ENCODE measurements at places on chromosomes 5 and 9.

GRCh38 chr9:115632391-115632790 lies 514.4 kb upstream of the TNC start:
- DNase-seq = no peak

GRCh38 chr5:81253875-81254274 lies 20.8 kb downstream of the CKMT2 start:
- no peak for DNase-seq

DNA sequence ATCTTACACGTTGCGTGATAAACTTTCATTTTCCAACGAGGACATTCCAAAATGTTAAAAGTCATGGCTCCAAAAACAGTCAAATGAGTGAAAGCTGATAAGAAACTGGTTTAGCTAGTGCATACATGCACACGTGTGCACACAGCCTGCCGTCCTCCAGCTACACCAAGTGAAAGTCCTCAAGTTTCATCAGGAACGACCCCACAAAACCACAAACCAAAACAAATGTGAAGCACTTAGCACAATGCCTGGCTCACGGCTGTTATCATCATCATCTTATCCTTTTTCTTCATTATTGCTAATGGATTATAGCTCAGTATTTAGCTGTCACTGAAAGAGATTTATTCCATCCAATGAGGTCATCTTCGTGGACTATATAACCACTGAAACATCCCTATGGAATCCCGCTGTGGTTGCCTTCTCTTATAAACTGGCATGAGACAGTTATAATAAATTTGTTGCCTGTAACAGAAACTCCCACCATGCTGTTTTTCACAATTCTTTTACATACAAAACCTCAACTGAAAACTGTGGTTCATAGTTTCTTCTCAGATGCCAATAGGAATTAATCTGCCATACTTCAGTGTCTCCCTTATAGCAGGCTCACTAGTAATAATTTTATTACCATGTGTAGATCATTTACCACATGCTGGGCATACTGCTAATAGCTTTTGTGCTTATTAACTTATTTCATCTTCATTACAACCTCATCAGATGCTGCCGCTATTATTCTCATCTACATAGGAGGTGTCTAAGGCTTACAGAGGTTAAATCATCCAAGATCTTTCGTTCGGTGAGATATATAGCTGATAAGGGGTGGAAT lies 56.1 kb downstream of the SAXO1 start:
- no peak for DNase-seq

DNA sequence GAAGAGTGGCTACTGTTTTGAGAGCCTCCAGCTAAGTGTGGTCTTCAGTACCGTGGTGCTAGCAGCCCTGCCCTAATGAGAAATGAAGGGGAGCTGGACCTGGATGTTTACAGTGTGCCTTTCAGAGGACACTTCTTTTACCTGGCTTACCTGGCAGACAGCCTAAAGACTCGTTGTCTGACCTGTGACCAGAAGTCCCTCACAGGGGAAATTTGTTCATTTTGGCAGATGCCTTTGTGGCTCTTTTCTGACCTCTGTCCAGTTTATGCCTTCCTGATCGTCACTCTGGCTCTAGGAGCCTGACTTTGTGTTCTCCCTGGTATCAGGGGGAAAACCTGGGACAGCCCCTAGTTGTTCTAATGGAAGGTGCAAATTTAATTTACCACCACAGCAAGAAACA lies 475.1 kb downstream of the DMRTA1 start:
- no peak for DNase-seq

DNA sequence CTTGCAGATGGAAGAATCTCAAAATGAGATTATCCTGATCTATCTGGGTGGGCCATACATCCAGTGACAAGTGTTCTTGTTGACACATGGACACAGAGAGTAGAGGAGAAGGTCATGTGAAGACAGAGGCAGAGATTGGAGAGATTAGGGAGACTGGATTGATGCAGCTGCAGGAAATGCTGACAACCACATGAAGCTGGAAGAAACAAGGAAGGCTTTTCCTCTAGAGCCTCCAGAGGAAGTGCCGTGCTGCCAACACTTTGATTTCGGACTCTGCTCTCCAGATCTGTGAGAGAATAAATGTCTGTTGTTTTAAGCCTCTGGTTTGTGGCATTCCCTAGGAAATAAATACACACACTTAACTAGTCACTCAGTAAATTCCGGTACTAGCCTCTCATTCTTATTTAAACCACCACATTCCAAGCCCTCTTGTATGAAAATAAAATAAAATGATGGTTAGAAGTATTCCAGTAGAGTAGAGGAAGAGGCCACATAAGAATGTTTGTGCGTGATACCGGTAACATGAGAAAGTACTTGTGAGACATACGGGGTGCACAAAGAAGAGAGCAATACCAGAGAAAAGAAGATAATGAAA lies 110.9 kb upstream of the DMAC1 start:
- DNase-seq = no peak

DNA sequence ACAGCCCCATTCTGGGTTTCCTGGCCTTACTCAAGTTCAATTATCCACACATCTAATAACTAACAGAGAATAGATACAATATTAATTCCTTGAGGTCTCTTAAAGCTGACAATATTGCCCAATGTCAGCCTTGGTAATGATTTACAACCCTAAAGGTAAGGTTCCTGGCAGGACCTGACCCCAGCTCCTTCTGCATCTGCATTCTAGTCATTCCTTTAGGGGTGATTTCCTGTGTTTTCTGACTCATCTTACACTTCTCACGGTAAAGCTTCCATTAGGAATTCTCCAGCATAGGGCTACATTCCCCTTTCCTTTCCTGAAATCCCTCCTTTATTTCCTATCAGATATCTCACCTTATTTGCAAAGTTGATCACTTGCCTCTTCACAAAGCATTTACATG lies 9.3 kb downstream of the HAVCR1 start:
- no peak for DNase-seq

GRCh38 chr5:169763376-169764017 lies 126.4 kb downstream of the DOCK2 start:
- DNase-seq = no peak

DNA sequence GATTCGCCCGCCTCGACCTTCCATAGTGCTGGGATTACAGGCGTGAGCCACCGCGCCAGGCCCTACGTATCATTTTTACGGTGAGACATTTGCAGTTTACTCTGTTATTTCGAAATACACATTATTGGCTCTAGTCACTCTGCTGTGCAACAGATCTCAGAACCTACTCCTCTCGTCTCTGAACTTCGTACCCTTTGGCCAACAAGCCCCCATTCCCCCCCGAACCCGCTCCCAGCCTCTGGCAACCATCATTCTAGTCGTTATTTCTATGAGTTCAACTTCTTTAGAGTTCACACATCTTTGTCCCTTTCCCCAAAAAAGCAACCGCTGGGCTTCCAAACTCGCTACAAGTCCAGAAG lies 735 bp downstream of the PTGR1 start:
- DNase-seq = no peak

DNA sequence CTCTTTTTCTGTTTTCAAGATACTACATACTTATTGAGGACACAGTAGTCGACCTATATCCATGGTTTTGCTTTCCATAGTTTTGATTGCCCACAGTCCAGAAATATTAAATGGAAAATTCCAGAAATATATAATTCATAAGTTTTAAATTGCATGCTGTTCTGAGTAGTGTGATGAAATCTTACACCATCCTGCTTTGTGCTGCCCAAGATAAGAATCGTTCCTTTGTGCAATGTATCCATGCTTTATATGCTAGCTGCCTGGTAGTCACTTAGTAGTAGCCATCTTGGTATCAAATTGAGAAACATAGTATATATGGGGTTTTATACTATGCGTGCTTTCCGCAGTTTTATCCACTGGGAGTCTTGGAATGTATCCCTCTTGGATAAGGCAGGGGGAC lies 59.0 kb downstream of the CWC27 start:
- no peak for DNase-seq

DNA sequence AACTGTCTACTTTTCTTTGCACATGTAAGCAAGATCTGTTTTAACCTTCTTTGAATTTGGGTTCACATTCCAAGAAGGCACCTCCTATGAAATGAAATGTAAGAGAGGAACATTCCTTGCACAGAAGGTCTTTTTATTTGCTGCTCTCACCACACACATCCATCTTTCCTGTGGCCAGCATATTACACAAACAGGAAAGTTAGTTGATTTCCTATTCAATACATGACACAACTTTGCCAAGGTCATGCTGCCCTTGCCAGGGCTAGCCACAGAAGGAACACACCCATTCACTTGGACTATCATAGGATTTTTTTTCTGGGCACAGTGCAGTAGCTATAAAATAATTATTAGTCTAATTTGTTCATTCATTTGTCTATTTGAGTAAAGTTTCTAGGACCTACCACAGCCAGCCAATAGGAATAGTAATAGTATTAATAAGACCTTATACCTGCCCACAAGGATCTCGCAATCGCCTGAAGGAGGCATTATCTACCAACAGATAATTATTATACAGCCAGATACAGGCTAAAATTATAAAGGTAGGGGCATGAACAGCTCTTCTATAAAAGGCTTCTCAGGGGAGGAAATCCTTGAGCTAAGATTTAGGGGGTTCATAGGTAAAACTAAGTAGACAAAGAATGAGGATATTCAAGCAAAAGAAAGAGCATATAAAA lies 78.1 kb upstream of the NREP start:
- DNase-seq = no peak

- no peak for DNase-seq
These were observed 28.6 kb downstream of the PSIP1 start for GRCh38 chr9:15482146-15482545.

DNA sequence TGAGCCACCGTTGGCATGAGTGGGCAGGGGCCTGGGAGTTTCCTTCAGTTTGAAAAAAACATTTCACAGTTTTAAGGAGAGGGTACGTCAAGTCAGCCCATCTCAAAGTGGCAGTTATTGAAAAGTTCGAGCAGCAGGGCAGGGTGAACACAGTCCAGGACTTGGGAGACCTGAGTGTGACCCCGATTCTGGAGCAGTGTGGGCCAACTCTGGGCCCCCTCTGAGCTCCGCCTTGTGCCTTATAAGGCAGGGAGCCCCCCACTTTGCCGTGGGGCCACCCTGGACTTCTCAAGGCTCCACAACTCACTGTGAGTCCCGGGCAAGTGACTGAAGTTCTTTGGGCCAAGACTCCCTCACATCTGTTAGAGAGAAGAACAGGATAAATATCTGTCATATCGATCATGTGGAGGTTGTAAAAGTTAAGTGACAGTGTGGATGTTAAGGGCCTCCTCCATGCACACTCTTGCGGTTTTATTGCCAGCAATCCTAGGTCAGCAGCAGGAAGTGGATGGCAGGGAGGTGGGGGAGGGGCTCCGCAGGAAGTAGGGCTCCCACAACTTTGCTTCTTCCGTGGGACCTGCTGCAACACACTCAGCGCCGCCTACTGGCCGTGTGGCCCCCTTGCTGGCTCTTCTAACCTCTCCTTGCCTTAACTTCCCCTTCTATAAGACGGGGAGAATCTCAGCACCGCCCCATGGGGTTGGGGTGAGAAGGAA lies 38.4 kb downstream of the HRH2 start:
- DNase-seq = peak; percentile 98

- no peak for DNase-seq
These were observed 4.3 kb downstream of the ARRDC3 start for GRCh38 chr5:91378752-91379211.

DNA sequence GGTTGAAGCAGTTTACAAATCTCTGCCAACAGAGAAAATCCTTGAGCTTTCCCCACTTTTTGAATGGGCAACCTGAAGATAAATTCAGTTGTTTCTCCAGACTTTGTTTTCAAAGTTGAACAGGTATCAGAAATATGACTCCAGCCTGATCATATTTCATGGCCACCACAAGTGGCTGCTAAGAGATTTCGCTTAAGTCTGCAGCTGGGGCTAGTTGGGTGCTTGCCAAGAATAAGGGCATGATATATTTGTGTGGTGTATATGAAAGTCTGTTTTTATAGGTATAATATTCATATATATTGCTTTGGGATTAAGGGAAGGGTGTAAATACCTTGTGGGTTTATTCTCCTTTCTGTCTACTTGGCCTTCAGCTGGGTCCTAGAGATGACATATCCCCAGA lies 168.4 kb upstream of the GDNF start:
- no peak for DNase-seq

- no peak for DNase-seq
These were observed 1.4 kb upstream of the SPTAN1 start for GRCh38 chr9:128550770-128551656.

DNA sequence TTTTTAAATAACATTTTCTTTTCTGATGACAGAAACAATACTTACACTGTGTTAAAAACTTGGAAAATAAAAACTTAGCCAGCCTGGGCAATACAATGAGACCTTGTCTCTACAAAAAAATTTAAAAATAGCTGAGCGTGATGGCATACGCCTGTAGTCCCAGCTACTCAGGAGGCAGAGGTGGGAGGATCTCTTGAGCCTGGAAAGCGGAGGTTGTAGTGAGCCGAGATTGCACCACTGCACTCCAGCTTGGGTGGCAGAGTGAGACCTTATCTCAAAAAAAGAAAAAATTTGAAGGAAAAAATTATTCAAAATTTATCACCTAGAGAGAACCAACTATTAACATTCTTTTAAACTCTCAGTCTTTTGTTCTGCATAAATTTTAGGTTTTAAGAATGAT lies 4.9 kb upstream of the CMYA5 start:
- DNase-seq = no peak

- no peak for DNase-seq
These were observed 113.0 kb downstream of the FAM170A start for GRCh38 chr5:119742311-119742710.

GRCh38 chr5:127525181-127525580 lies 7.7 kb downstream of the PRRC1 start:
- DNase-seq = no peak

DNA sequence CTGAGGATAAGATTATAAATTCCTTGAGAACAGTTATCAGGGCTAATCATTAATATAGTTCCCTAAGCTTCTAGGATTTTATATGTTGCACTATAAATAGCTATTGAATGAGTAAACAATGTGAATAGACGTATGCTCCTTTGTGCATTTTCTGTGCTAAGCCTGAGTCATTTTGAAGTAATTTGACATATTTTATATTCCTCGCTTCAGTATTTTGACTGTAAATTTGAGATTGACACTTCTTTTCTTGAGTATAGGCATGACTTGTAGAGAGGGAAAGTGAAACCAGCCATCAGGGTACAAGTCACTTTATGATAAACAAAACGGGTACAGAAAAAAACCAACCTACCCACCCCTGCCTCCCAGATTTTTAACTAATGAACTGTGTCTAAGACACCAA lies 367.7 kb upstream of the PRR16 start:
- DNase-seq = no peak

GRCh38 chr5:82858151-82859025 lies 218.8 kb downstream of the TMEM167A start:
- no peak for DNase-seq

DNA sequence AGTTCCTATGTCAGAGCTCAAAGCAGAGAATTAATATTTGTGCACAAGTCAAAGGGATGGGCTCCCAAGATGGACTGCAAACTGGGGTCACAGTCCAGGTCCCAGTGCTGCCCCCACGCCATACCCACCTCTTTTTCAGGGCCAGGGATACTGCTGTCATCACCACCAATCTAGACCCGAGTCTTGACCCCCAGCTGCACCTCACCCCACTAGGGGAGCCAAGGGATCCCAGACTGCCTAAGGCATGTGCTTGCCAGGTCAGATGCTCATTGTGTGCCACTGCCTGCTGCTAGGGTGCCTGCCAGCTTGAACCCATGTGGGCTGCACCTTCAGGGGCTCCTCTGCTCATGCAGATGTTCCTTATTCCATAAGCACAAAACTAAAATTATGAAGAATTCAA lies 215.6 kb upstream of the NREP start:
- DNase-seq = no peak
